Stimulated activated CD8-positive, alpha-beta memory T cell treated with anti-CD3 and anti-CD28 coated beads, Interleukin-12 subunit alpha, Interleukin-12 subunit beta, amount 100 ng/mL, for 4 hours (primary cell): ENCODE measurements at places on chromosomes 2 and 18.

DNA sequence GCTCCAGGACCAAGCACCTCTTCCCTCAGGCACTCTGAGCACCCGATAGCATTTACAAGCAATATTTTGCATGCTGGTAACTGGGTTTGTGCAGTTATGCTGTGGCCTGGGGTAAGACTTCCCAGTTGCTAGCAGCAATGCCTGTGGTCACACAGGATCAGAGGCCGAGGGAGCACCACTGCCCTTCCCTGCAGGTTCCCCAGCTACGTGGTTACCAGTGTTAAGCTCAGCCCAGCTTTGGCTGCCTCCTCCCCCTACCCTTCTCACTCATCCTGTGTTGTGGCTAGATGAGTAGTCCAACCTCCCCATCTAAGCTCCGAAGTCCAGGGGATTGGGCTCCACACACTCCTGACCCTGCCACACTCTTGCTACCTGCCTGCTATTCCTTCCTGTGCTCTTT, 141.1 kb downstream of the CELF4 start:
- no peak for DNase-seq

DNA sequence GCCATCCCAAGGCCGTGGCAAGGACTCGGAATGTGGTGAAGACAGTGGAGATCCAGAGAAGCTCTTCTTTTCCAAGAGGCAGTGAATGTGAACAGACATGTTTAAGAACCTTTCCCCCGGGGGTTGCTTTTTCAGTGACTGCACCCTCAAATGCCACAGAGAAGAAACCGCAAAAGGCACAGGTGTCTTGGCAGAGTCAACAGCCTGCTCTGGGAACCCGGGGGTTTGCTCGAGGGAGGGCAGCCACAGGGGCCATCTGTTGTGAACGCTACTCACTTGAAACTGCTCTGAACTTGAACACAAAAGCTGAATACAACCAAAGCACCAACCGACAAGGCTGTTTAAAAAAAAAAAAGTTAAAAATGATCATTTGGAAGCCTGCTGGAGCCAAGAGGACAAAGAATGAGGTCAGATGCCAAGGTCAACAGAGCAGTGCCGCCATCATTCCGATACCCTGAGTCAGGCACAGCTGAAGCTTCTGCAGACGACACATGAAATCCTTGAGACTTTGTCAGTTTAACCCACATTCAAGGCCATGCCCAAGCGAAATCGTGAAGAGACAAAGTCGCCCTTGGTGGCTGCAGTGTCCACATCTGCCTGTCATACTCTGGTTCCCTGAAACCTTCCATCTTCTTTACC, 47.4 kb downstream of the PSMG2 start:
- DNase-seq: no peak

DNA sequence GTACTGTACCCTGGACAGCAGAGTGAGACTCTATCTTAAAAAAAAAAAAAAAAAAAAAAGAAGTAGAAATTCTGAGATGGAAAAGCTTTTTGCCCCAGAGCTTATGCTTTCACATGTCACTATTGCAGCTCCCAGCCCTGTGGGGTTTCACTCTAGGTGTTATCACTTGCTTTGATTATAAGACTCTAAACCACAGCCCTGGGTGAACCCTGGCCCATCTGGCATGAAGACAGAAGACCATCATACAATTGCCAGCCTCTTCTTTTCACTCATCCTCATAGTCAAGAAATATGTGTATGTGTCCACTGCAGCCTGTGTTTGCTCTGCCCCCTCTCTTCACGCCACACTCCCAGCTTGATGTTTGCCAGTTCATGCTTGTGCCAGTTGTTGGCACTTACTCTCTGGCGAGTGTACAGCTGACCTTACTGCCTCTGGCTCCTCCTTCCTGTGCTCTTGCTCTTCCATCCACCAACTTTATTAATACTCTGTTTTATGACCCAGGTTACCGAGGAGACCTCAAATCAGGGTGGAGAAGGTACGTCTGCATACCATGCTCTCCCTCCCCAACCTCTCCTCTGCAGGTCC, 136.7 kb upstream of the NCK2 start:
- DNase-seq: no peak

DNA sequence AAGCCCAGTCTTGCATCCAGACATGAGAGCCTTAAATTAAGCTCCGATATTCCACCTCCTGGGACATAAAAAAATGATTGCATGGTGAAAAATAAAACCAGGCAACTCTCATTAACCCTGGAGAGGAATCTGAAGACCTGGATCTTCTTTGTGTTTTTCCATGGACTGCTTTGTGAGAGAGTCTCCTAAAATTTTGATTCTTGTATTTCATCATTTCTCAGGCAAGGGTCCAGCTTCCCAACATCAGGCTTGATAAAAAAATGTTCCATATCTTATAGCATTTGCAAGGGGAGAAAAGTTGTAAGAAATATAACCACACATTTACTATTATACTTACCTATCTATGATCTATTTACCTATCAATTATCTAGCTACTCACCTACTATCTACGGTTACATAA, 327.5 kb upstream of the SPHKAP start:
- DNase-seq: no peak

DNA sequence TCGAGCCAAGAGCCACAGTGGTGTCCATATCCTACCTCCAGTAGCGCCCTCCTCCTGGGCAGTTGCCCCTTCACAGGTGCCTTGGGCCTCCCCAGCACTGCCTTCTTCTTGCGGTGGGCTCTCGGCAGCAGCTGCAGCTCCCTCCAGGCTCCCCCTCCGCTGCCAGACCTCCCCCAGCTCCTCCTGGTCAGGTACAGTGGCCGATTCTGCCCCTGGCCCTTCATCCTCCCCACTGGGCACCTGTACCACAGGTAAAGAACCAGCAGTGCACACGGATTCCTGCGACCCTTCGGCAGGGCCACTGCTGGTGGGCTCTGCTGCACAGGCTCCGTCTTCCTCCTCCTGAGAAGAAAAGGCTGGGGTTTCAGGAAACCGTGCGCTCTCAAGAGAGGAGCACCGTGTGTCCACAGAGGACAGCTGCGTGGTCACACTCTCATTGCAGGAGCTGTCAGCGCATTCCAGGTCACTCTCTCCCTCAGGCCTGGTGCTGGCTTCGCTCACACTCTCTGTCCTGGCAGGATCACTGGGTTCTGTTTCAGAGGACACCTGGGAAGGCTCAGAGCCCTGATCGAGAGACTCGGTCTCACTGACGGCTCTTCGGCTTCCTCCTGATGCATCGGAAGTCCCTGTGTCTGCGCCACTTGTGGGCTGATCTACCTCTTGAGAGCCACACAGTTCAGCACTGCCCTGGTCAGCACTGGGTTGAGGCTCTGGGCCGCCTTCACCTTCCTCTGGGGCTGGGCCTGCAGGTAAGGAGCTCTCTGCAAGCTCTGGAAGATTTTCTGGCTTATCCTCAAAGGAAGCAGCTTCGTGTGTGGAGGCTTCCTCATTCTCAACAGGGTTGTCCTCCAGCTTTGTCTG, 147.4 kb upstream of the STK17B start:
- no peak for DNase-seq

DNA sequence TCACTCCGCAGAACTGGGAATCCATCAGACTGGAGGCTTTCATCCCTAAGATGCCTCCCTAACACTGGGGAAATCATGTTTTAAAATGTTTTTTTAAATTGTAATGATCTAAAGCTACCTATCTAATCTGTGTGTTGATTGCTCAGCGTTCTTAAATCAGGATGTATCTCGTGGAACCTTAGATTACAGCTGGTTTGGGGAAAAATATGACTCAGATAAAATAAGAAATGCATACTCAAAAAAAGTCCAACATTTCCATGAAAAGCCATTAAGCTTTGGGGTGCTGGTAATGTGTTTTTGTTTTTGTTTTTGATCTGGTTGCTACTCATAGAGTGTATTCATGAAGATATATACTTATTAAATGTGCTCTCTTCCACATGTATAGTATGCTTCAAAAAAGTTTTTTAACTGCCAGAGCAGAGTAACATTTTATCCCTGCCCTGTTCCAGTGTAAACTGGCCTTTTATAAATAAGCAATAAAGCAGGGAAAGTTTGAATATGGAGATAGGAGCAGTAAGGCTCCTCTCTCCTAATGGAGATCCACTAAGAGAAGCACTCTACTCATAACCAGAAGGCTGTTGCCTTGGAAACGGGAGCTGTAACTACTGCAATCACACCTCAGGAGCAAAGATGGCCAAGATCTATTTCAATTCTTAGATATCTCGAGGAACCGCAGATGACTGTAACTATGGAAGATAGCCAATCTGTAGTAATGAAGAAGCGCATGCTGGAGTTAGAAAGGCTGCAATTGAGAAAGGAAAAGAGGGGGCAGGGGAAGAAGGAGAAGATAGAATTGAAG, 41.6 kb downstream of the ANKRD44 start:
- no peak for DNase-seq

GRCh38 chr2:142603759-142604158, 273.7 kb upstream of the KYNU start:
- DNase-seq: no peak

DNA sequence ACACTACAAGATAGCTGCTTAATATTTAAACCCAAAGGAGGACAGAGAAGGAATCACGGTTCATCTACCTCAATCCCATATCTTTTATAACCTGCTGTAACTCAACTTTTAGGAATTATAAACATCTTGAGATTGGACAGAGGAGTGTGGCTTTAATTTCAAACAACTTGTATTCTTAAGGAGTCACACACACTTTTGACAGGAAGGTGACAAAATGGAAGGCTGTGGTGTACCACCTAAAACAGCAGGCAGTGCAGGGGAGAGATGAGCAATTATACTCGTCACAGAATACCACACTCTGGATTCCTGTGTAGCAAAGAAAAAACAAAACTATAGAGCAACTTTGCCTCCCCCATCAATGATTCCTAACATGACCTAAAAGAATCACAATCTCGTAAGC, 194.8 kb downstream of the ZEB2 start:
- DNase-seq: no peak

GRCh38 chr18:58615140-58616132, 13.5 kb downstream of the ALPK2 start:
- peak; percentile 19 for DNase-seq

DNA sequence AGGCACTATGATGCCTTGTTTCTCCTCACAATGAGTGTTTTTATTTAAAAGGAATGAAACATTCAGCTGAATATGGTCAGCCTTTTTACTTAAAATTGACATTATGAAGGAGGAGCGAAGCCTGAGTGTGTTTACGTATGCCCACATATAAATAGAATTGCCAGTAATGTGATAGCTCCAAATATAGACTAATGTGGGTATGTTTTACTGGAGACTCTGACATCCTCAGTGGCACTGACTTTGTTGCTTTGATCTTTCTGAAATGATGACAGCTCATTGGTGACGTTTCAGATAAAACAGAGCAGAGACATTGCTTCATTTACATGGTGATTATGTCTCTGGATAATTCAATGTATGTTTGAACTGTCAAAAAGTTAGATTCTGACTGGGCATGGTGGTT, 167.0 kb downstream of the MGAT5 start:
- DNase-seq: no peak
